ENCODE measurements at places on chromosomes 7 and 10.

- DNase-seq = no peak
These were observed 200.1 kb downstream of the SKAP2 start for GRCh38 chr7:26664274-26664673.

DNA sequence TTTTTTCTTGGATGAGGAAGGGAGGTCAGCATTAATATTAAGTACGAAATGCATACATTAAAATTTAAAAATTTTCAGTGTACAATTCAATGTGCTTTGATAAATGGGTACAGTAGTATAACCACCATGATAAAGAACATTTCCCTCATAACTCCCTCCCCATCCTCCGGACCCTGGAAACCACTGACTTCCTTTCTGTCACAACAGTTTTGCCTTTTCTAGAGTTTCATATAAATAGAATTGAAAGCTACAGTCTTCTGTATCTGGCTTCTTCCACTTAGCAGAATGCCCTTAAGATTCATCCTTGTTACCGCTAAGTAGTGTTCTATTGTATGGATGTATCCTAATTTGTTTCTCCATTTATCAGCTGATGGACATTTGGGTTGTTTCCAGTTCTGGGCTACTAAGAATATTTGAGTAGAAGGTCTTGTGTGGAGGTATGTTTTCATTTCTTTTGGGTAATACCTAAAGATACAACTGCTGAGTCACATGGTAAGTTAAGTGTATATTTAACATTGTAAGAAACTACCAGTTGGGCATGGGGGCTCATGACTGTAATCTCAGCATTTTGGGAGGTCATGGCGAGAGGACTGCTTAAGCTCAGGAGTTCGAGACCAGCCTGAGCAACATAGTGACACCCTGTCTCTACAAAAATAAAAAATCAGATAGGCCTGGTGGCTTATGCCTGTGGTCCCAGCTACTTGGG, 30.8 kb downstream of the ABI1 start:
- no peak for DNase-seq

DNA sequence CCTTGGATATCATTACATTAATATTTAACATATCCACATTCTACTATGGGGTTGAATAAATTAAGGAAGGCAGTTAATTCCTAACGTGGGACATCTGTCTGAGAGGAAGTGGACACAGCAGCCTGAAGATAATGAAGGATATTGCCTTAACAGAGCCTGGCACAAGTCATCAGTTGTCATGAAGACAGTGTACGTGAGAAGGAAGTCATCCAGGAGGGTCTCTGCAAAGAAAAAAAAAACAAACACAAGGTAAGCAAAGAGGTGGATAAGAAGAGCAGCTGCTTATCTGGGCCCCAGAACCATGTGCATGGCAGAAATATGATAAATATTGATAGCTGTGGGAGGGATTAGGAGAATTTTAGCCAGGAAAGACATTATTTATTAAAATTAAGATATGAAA, 190.0 kb downstream of the RAPGEF5 start:
- DNase-seq = no peak

GRCh38 chr7:72057796-72058195, 354.3 kb downstream of the CALN1 start:
- no peak for DNase-seq

- DNase-seq = no peak
These were observed 187.1 kb downstream of the FAM107B start for GRCh38 chr10:14587540-14588083.

All from AG10803 (cell line).